ENCODE measurements at places on chromosomes 11 and 22.

DNA sequence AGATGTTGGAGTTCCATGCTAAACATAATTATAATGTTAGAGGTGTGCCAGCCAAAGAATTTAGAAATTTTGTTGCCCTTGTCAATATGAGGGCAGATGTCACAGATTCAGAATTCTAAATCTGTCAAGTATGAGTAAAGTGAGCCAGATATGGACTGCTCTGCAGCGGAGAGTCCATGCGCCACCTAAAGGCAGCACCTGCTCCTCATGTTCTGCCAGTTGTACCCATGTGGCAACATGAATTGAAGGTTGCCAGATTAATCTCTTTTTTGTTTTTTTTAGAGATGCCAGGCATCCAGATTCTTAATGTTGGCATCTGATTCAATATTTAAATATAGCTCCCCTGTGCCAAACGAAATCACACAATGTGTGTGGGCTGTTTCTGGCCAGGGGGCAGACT lies 678.6 kb upstream of the ANO5 start:
- DNase-seq, result no peak

DNA sequence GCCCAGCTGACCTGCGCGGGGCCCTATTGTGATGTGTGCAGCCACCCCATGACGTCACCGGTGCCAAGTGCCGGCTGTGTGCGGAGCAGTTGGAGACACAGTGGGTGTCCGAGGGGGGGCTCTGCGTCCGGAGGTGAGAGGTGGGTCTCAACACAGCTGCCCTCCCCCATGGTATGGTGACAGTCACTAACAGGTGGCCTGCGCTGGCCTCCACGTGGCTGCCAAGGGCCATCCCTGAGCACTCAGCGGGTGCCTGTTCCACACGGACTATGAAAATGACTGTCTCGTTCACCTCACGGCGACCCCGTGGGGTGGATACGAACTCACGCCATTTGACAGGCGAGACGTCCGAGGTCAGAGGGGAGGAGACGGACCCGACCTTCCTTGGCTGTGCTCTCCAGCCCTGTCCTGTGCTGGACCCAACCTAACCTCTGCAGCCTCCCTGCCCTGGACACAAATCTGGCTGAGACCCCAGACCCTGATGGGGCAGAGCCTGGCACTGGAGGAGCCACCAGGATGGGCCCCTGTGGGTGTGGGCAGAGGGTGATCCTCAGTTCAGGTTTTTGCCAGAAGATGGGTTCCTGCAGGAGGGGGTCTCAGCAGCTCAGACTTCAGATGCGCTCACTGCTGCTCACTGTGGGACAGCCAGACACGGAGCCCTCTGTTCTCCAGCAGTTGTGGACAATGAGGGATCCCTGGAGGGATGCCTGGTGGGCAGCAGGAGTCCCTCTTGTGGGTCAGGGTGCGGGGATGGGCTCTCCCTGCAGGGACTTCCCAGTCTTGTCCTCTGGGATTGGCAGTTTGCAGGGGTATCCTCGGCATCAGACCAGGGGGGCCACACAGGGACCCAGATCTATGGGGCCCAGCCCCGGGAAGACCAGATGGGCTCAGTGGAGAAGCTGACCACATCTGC lies 6.3 kb downstream of the HRAS start:
- no peak for DNase-seq

DNA sequence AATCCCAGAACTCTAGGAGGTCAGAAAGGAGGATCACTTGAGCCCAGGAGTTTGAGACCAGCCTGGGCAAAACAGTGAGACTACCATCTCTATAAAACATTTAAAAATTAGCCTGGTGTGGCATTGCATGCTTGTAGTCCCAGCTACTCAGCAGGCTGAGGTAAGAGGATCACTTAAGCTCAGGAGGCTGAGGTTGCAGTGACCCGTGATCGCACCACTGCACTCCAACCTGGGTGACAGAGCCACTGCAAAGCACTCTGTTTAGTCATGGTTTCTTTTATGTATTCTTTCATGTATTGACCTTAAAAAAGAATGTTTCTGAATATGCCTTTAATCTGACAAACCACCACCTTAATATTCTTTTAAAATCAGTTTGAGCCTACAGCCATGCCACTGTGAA lies 52.2 kb downstream of the BIRC2 start:
- no peak for DNase-seq

DNA sequence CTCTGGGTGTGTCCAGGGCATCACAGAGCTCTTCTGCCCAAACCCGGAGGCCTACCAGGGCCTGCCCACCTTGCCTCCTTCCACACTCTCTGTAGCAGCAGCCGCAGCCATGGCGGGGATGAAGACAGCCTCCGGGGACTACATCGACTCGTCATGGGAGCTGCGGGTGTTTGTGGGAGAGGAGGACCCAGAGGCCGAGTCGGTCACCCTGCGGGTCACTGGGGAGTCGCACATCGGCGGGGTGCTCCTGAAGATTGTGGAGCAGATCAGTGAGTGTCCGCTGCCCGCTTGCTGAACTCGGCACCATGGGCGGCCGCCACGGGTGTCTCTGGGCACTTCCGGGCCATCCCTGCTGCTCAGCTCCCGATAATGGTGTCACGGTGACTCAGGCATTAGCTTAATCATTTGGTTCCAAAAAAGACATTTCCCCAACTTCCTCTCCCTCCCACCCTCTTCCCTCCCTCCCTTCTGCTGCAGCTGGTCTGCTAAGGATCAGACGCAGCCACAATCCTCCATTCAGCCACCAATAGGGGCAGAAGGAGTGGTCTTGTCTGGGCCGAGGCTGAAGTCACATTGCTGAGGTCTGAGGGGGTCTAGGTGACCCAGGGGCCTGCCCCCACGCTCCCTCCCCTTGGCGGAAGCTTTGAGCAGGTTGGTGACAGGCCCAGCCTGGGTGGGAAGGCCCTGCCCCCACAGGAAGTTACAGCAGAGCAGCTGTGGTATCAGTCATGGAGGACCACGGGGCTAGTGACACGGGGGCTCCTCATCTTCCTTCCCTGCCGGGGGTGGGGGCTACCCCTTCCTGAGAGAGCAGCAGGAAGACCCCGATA lies 950 bp downstream of the FERMT3 start:
- DNase-seq, result peak; percentile 90

DNA sequence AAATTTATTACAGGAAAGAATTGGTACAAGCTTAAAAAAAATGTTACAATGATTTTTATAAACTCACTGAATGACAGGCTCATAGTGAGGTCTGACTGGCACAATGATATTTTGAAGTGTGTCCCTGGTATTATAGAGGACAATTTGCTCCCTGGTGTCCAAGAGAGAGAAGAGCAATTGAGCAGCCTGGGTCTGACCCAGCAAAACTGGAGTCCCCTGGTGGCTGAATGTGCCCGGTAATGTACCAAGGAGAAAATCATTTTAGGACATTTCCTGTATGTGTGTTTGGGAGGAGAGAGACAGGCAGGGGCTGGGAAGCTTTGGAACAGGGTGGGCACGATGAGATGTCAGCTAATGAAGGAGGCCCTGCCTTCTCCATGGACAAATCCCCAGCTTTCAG lies 125.3 kb downstream of the APOL5 start:
- no peak for DNase-seq

- no peak for DNase-seq
Observed at GRCh38 chr11:44219830-44220796, 89.8 kb downstream of the ALX4 start.

DNA sequence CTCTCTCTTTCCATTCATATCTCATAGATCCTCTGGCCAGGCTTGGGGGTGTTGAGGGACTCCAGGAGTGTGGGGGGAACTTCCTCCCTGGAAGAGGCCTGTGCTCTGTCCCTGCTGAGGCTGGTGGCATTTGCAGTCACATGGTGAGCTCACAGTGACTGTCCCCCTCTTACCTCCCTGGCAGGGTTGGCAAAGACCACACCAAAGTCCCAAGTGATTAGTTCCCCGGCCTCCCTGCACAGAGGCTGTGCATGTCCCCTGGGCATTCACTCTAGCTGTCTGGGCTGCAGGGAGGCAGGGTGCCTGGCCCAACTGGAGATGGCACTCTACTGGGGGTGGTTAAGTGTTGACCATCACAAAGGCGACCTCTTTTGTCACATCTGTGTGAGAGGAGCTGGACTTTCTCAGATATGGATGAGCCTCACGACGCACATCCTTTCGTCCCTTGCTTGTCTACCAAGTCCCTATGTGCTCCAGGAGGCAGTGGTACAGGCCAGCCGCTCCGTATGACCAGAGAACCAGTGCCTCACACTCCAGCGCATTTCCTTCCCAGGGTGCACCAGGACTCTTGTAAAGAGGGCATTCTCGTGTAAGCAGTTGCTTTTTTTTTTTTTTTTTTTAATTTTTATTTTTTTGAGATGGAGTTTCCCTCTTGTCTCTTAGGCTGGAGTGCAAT lies 8.8 kb downstream of the TANGO2 start:
- DNase-seq, result no peak

GRCh38 chr11:35598254-35599125 lies 19.8 kb upstream of the FJX1 start:
- DNase-seq, result no peak

DNA sequence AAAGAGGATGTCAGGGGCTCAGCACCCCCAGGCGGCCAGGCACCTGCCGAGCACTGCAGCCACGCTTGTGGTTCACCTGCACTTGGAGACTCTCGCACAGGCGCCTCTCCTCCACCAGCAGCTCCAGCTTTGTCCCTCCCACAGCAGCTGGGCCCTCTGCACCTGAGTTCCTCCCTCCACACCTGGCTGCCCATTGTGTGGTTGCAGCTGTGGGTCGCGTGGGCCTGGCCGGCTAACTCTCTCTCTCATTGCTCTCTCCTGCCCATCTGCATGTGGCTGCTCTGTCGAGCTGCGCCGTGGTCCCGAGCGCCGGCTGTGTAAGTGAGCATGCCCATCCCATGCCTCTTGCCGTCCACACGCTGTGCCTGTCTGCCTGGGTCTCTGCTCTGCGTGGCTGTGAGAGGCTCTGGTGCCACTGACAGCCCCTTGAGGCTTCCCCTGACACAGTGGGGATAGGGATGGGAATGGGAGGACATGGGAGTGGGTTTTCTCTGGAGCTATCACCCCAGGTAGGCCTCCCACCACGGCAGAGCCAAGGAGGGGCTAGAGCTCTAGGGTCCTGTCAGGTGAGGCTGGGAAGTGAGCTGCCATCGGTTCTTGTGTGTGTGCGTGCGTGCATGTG lies 8.5 kb upstream of the ACR start:
- no peak for DNase-seq
